Fibroblast of the conjunctiva (primary cell): ENCODE measurements at places on chromosomes 3 and 15.

DNA sequence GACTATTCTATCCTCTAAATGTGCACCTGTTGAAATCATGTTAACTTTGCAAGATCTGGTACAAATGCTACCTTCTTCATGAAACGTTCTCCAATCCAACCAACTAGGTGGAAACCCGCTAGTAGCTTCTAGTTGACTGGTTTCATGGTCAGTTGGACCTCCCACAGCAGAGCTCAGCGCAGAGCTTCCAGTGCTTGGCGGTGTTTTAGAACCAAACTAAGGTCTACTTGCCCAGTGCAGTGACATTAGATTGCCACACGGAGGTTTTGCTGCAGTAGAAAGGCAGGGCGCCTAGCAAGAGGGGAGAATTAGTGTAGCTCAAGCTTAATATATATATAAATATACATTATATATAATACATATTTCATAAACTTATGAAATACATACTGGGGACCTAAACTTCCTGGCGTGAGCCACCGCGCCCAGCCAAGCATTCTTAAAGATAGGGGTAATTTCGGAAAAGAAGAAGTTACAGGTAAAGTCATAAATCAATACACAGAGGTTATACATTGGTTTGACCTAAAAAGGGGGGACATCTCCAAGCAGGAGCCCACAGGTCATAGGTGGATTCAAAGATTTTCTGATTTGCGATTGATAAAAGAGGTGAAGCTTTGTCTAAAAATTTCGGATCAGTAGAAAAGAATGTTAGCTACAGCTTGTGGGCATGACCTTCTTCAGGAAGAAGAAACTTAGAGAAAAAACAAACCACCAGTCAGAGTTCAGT, 2.1 kb upstream of the OXSR1 start:
- DNase-seq = no peak

DNA sequence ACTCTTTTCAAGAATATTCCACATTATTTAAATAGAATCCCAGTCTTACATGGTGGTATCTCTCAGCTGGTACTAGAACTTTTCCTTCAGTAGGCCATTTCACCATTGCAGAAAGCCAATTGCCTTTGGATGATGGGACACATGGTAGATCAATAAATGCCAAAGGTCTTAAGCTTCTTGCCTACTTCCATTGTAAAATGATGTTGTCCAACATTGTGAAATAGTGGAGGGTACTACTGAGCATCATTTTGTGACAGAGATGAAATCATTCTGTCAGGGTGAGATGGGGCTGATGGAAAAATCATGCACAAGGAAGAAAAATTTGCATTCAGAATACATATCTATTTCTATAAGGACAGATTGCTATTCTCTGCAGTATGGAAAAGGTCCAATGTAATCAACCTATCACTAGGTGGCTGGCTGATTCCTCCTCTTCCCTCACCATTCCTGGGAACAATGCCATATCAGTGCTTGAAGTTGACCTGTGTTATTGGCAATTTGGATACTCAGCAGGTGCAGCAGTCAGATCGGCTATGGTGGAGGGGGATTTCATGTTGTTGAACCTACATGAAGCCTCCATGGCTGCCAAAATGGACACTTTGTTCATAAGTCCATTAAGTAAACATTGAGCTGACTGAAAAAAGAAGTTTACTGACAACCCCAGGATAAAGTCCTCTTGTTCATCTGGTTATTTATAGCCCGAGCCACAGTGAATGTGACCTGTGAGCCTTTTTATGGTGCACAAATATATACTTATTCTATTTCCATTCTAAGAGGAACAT, 596.9 kb upstream of the ARPP21 start:
- DNase-seq = no peak

GRCh38 chr3:162367429-162368260, 871.0 kb downstream of the OTOL1 start:
- DNase-seq = no peak

GRCh38 chr3:196931157-196931556, 11.2 kb downstream of the NCBP2 start:
- DNase-seq = no peak

DNA sequence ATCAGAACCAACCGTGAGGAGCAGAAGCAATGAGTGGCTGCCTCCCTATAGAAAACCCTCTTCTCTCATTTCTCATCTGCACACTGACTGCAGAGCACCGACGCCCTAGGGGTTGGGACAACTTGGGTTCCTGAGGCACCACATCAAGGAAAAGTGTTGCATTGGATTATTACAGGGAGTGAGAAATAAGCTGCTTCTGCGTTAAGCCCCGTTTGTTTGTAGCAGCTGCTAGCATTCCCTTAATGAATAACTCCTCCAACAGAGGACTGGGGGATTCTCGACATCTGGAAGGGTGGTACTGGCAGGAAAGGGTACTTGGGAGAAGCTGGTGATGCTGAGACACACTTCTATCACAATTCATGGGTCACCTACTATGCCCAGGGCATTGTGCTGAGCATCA, 25.3 kb upstream of the AGBL1 start:
- no peak for DNase-seq

GRCh38 chr3:61903931-61904657, 342.7 kb downstream of the PTPRG start:
- DNase-seq = peak; percentile 22
